ENCODE measurements at places on chromosomes 7 and 10.

DNA sequence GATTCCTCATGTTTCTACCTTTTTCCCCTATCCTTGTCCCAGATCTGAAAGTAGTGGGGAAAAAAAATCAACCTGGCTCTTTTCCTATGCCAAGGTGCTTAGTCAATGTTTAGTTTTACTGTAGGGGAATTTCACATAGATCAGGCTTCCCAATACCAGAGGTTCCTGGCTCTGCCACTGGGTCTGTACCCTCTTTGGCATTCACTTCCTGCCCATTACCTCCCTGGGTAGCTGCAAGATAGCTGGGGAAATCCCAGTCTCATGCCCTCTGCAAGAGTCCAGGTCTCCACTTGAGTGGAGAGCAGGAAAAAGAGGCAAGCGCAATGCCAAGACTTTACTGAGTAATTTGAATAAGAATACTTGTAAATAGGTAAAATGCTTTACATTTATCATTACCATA is 3.5 kb upstream of the BPGM start:
- no peak overlapping the region for H3K4me3 ChIP-seq
- no peak for DNase-seq
- no peaks in the 10 kb centered on the region for H3K36me3 ChIP-seq
- peaks cover 12% of the 10 kb centered on the region for H3K27me3 ChIP-seq

GRCh38 chr10:92688927-92689662 is 660 bp upstream of the HHEX start:
- DNase-seq, result peak; percentile 14
- no peaks in the 10 kb centered on the region for H3K36me3 ChIP-seq
- no peaks in the 10 kb centered on the region for H3K27me3 ChIP-seq
- H3K4me1 ChIP-seq, result peaks cover 7% of the 10 kb centered on the region

GRCh38 chr10:3886641-3887251 is 101.7 kb upstream of the KLF6 start:
- no peaks in the 10 kb centered on the region for H3K27me3 ChIP-seq
- H3K27ac ChIP-seq, result no peak overlapping the region
- H3K4me1 ChIP-seq, result no peaks in the 10 kb centered on the region
- no peaks in the 10 kb centered on the region for H3K36me3 ChIP-seq
- no peak overlapping the region for H3K4me3 ChIP-seq
- DNase-seq, result no peak

- no peak for DNase-seq
- H3K4me1 ChIP-seq, result no peaks in the 10 kb centered on the region
- no peak overlapping the region for H3K27ac ChIP-seq
- H3K36me3 ChIP-seq, result no peaks in the 10 kb centered on the region
- H3K4me3 ChIP-seq, result no peak overlapping the region
- H3K27me3 ChIP-seq, result peaks cover 27% of the 10 kb centered on the region
Measured at GRCh38 chr7:6833636-6834035, 7.6 kb upstream of the CCZ1B start.

- DNase-seq, result no peak
- no peak overlapping the region for H3K4me3 ChIP-seq
- H3K27me3 ChIP-seq, result no peaks in the 10 kb centered on the region
- H3K27ac ChIP-seq, result no peak overlapping the region
- no peaks in the 10 kb centered on the region for H3K4me1 ChIP-seq
- H3K36me3 ChIP-seq, result no peaks in the 10 kb centered on the region
Measured at GRCh38 chr7:12239806-12240205, 28.7 kb downstream of the TMEM106B start.

GRCh38 chr10:76939933-76940468 is 697.6 kb downstream of the KCNMA1 start:
- no peak overlapping the region for H3K4me3 ChIP-seq
- no peaks in the 10 kb centered on the region for H3K4me1 ChIP-seq
- no peaks in the 10 kb centered on the region for H3K36me3 ChIP-seq
- H3K27me3 ChIP-seq, result no peaks in the 10 kb centered on the region

DNA sequence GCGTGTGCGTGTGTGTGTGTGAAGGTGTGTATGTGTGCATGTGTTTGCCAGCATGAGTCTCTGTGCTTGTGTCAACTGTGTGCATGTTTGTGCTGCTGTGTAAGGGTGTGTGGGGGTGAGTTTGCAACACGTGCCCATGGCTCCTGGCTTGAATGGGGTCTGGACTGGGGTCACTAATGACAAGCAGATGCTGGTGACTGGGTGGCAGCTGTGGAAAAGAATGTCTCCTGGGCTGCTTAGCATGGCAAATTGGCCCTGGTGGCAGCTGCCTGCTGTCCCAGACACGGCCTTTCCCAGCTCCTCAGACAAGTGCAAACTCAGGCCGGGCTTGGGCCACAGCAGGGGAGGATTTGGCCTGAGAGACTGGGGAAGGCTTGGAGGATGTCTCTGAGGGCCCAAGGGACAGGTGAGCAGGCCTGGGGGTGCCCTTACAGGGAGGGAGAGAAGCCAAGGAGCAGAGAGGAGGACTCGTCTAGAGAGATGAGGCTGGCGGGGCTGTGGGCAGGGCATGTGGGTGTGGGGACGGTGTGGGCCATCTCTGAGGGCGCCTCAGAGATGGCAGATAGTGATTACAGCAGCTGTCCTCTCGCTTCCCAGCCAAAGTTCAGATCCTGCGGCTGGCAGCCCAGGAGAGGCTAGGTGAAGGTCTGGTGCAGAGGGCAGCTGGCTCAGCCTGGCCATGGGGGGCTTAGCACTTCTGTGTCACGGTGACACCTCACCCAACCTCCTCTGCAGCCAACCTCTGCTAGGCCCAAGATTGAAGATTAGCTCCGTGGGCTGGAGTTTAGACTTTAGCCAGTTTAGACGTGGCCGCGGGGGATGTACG is 1.5 kb downstream of the AQP1 start:
- DNase-seq, result no peak
- no peak overlapping the region for H3K4me3 ChIP-seq
- H3K27ac ChIP-seq, result no peak overlapping the region
- no peaks in the 10 kb centered on the region for H3K4me1 ChIP-seq

DNA sequence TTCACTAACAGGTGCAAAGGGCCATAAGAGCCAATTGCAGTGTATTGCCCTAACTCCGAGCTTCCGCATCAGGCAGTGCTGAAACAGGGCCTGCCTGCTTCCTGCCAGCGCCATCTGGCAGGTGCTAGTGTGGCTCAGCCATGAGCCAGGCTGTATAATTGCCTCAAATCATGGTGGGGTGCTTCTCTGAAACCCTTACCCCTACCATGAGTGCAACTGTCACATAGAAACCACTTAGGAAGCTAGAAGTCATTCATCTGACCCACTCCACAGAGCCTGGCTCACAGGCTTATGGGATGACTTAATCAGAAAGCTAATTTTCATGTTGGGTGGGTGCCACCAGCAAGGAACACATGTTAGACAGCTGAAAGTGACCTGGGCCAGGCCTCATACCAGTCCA is 133.3 kb upstream of the LAMB4 start:
- no peaks in the 10 kb centered on the region for H3K36me3 ChIP-seq
- DNase-seq, result no peak
- peaks cover 8% of the 10 kb centered on the region for H3K4me1 ChIP-seq
- no peak overlapping the region for H3K27ac ChIP-seq
- no peak overlapping the region for H3K4me3 ChIP-seq

DNA sequence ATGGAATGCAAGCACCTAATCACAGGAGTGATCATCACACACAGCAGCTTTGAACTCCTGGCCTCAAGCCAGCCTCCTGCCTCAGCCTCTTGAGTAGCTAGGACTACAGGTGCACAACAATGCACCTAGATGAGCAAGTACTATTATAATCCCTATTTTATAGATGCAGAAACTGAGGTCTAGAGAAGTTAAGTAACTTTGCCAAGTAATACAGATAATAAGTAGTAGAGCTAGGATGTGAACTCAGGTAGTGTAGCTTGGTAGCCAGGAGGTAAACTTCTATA is 33.7 kb downstream of the DNAJC12 start:
- peaks cover 62% of the 10 kb centered on the region for H3K36me3 ChIP-seq
- no peak overlapping the region for H3K27ac ChIP-seq
- no peaks in the 10 kb centered on the region for H3K27me3 ChIP-seq
- H3K4me1 ChIP-seq, result peaks cover 27% of the 10 kb centered on the region
- no peak for DNase-seq

DNA sequence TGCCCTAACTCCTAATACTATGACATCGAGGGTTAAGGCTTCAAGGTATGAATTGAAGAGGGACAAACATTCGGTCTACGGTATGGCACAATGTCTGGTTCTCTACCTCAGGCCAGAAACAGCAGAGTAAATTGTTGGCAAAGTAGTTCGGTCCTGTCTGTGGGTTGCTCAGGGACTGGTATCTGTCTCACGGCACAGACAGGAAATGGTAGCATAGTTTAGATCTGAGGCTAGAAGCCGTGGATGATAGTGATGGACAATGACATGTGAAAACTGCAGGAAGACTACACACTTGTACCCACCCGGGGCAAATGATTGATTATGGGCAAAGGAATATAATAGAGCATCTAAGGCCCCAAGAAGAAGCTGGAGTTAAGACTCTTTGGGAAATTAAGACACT is 106.2 kb downstream of the TWIST1 start:
- no peaks in the 10 kb centered on the region for H3K36me3 ChIP-seq
- no peak for DNase-seq
- H3K27me3 ChIP-seq, result no peaks in the 10 kb centered on the region
- no peak overlapping the region for H3K4me3 ChIP-seq
- peaks cover 4% of the 10 kb centered on the region for H3K4me1 ChIP-seq

DNA sequence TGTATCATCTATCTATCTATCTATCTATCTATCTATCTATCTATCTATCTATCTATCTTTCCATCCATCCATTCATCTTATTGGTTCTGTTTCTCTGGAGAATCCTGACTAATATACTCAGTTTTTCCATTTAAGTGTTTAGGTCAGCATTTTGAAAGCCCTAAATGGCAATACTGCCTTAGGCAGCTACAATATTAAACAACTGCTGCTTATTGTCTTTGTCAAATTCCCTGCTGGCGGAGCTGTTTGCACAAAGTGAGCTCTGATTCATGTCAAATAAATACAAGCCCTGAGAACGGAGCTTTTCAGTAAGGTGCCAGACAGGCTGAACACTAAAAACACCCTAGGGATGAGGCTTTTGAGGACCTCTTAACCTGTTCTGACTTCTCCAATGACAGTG is 7.1 kb upstream of the KLHL7 start:
- no peak for DNase-seq
- H3K27me3 ChIP-seq, result no peaks in the 10 kb centered on the region
- no peak overlapping the region for H3K27ac ChIP-seq
- no peaks in the 10 kb centered on the region for H3K36me3 ChIP-seq
- no peaks in the 10 kb centered on the region for H3K4me1 ChIP-seq
- H3K4me3 ChIP-seq, result no peak overlapping the region

- H3K4me1 ChIP-seq, result peaks cover 6% of the 10 kb centered on the region
- peak overlapping the region; percentile 50 for H3K4me3 ChIP-seq
- no peaks in the 10 kb centered on the region for H3K36me3 ChIP-seq
- peak; percentile 83 for DNase-seq
- H3K27ac ChIP-seq, result peak overlapping the region; percentile 49
Measured at GRCh38 chr7:332646-333392, 42.8 kb downstream of the FOXL3 start.

DNA sequence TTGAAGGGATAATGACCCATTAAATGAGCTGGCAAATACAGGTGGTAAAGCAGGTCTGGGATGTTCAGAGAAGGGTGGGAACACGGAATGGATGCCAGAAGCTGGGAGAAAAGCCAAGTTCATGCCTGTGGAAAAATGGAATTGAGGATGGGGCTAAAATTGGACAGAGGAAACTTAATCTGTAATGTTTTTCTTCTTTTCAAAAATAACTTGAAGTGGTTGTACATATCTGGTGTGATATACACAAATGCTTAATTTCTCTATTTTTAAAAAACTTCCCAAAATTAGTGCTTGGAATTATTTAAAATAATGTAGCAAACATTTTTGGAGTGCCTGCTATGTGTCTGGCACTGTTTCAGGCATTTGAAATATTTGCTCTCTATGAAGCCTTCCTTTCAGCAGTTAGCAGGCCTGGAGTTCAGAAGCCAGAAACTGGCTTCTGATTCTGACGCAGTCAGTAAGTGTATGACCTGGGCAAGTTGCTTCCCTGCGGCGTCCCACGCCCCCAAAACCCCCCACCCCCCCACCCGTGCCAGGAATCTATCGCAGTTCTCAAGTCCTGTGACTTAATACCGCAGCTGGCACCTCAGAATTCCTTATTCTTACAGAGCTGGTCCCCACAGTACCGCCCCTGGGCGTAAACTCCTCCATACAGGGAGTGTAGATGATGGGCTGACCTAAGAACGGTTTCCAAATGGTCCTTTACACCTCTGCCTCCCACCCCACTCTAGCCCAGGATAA is 828 bp upstream of the MALSU1 start:
- H3K4me3 ChIP-seq, result peak overlapping the region; percentile 93
- no peak for DNase-seq
- H3K36me3 ChIP-seq, result peaks cover 10% of the 10 kb centered on the region
- H3K27ac ChIP-seq, result peak overlapping the region; percentile 88
- H3K27me3 ChIP-seq, result no peaks in the 10 kb centered on the region

- DNase-seq, result no peak
- no peak overlapping the region for H3K27ac ChIP-seq
- no peaks in the 10 kb centered on the region for H3K36me3 ChIP-seq
- H3K27me3 ChIP-seq, result no peaks in the 10 kb centered on the region
Measured at GRCh38 chr7:9645756-9646155, 1212.3 kb downstream of the NXPH1 start.

DNA sequence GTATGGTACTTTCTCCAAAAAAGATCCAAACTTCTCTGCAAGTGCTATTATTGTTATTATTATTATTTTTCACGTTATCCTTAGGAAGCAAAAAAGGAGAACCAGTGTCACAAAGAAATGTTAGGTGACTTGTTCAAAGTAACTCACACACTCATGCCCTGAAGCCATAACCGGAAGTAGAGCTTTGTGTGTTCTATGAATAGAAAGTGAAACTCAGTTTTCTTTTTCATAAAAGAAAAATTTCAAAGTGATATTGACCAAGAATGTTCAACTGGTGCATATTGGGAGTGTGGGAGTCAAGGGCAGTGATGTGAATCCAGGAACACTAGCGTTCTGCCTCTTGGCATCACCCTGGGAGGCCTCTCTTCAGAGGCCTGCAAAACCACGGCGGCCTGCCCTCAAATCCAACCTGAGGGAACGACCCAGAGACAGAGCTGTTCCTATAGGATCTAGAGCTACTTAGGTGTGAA is 106.1 kb downstream of the PRKCQ start:
- H3K4me3 ChIP-seq, result no peak overlapping the region
- no peak overlapping the region for H3K27ac ChIP-seq
- no peaks in the 10 kb centered on the region for H3K4me1 ChIP-seq
- H3K27me3 ChIP-seq, result peaks cover 93% of the 10 kb centered on the region
